ENCODE measurements at places on chromosomes 4 and X.

- no peak for DNase-seq
Measured at GRCh38 chr4:175431694-175432093, 380.4 kb downstream of the GPM6A start.

GRCh38 chrX:71823391-71824057 is 60.4 kb downstream of the CXorf49B start:
- DNase-seq: no peak

GRCh38 chrX:25285598-25285997 is 269.8 kb upstream of the ARX start:
- DNase-seq: no peak

DNA sequence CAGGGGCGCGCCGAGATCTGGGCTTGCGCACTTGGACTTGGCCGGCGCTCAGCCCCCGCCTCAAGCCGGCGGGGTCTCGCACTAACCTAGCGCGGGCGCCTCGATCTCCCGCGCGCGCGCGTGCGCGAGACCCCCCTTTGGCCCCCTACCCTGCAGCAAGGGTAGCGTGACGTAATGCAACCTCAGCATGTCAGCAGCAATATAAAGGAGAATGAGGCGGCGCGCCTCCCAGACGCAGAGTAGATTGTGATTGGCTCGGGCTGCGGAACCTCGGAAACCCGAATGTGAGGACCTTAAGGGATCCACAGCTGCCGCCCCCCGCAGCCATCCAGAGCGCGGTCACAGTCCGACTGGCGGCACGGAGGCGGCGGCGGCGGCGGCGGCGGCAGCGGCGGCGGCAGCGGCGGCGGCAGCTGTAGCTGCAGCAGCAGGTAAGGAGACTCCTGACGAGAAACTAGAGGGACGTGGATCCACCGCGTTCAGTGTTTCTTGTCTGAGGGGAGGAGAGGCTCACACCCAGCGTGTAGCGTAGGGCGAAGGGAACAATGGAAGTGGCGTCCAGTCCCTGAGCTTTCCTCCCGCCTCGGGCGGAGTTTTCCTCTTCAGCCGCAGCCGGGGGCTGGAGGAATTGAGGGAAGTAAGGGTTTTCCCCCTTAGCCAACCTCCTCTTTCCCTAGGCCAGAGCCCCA is at the start of the genes SATL1 and ZNF711:
TSS of gene SATL1 (minus strand) at position 19 of the 689 bp plus-strand sequence. CDS start 134,811 bp downstream, outside the sequence.
TSS of gene ZNF711 (plus strand) at position 231 of the 689 bp plus-strand sequence. CDS start 3,582 bp downstream, outside the sequence.
- DNase-seq: peak; percentile 91

- DNase-seq: peak; percentile 29
Measured at GRCh38 chrX:45807572-45808425, 607.1 kb upstream of the DIPK2B start.

Measured in renal pelvis (tissue), 12 donors.